Smooth muscle cell of the umbilical artery (primary cell): ENCODE measurements at places on chromosomes 5 and 9. TPM values are rescaled to one million over a fixed set of nuclear protein-coding genes. Genes with fewer than 3 reads are reported as not detected.

The ACOT12 gene
- total RNA-seq: 0.23 TPM in 1 of 2 replicates, not detected in the other

The ORM2 gene
- total RNA-seq: not detected in 2 replicates

The DDX46 gene
- 16.9 and 31.2 TPM in 2 replicates for total RNA-seq

The DIAPH1 gene
- 14.0 and 53.9 TPM in 2 replicates for total RNA-seq

The DRD1 gene
- total RNA-seq: under 0.01 TPM in 1 of 2 replicates, not detected in the other

The CLIC3 gene
- 2.5 and 3.3 TPM in 2 replicates for total RNA-seq

The LHX3 gene
- not detected in 2 replicates for total RNA-seq

The NMUR2 gene
- not detected in 2 replicates for total RNA-seq

The PCDHA12 gene
- 0.18 and 0.59 TPM in 2 replicates for total RNA-seq

The CATSPER3 gene
- total RNA-seq: not detected in 2 replicates

The SCGB3A2 gene
- not detected in 2 replicates for total RNA-seq

The SOHLH1 gene
- not detected in 2 replicates for total RNA-seq

The TMOD1 gene
- not detected in 2 replicates for total RNA-seq

The DBH gene
- total RNA-seq: not detected in 2 replicates

The ZNG1C gene
- 22.6 and 36.8 TPM in 2 replicates for total RNA-seq

The FUBP3 gene
- total RNA-seq: 31.8 and 52.3 TPM in 2 replicates

The PRELID2 gene
- 21.7 and 29.2 TPM in 2 replicates for total RNA-seq

The OR1J1 gene
- total RNA-seq: not detected in 2 replicates

The AGXT2 gene
- not detected in 2 replicates for total RNA-seq

The SLIT3 gene
- total RNA-seq: 29.4 and 49.1 TPM in 2 replicates

The PTGDS gene
- 8.3 and 21.4 TPM in 2 replicates for total RNA-seq

The PCDHB2 gene
- 0.59 and 0.74 TPM in 2 replicates for total RNA-seq

The CENPH gene
- total RNA-seq: 3.6 and 10.7 TPM in 2 replicates

The VLDLR gene
- total RNA-seq: 46.9 and 50.5 TPM in 2 replicates

The TNIP1 gene
- total RNA-seq: 119 and 190 TPM in 2 replicates

The ENHO gene
- total RNA-seq: not detected in 2 replicates
